Fibroblast of skin of left quadriceps (primary cell): ENCODE measurements at places on chromosomes 1 and 21.

DNA sequence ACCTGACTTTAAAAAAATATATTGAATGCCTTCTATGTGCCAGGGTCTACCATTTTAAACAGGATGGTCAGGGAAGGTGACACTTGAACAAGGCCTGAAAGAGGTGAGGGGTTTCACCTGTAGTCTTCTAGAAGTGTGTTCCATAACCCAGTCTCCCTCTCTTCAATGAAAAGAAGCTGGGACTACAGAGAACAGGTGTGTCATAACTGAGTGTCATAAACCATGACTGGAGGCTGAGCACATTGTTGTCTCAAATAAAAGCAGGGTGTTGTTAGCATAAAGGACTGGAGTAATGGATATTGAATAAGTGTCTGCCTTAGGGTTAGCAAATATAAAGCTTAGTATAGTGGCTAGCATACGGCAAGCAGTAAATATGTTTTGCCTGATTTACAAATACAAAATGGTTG lies 65.4 kb downstream of the SYDE2 start:
- no peak for DNase-seq

- no peak for DNase-seq
Observed at GRCh38 chr1:181396171-181396670, 87.1 kb upstream of the CACNA1E start.

- DNase-seq, result no peak
Observed at GRCh38 chr21:43905726-43906455, 40.9 kb downstream of the AGPAT3 start.

DNA sequence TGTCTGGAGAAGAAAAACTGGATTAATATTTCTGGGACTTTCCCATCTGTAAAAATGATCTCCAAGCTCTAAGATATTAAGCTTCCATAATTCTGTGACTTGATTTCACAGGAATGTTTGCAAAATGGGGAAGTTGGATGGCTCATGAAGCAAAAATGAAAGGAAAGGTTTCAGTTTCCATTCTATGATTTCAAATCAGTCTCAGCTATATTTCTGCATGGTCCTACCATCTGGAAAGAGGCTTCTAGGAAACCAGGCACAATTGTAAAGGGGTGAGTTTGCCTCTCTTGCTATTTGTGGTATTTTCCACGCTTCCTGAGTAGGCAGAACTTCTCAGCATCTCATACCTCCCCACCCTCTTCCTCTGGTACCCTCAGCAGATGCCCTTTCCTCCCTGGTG lies 22.4 kb upstream of the ACTN2 start:
- DNase-seq, result no peak
